ENCODE measurements at places on chromosomes 11 and 22.

GRCh38 chr11:11993839-11994238 lies 14.6 kb downstream of the DKK3 start:
- DNase-seq: no peak

GRCh38 chr11:127804747-127805400 lies 782.5 kb downstream of the ETS1 start:
- DNase-seq: no peak

DNA sequence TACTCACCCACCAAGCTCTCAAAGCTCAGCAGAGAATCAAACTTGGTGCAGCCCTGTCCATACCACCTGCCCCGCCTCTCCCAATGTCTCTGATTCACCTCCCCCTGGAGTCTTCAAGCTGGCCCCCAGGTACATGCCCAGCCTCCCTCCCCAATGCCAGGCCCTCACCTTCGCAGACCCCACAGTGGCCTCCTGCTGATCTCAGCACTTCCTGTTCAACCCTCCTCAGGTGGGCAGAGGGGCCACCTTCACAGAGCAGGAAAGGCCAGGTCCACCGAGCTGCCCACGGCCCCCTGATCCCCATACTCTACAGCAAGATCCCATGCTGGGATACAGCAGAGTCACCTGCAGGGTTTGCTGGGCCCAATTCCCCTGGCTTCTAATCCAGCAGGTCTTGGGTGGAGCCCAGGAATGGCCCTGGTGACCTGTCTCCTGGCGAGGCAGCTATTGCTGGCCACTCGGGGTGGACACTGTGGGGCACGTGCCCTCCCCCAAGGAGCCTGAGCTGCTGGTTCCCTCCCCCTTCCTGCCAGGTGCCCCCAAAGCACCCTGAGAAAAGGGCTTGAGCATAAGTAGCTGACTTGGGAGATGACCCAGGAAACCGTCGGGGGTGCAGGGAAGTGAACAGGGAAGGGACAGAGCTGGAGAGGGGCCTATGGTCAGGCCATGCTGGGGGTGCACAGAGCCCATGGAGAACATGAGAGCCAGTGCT lies 150.7 kb downstream of the BRD1 start:
- DNase-seq: no peak

DNA sequence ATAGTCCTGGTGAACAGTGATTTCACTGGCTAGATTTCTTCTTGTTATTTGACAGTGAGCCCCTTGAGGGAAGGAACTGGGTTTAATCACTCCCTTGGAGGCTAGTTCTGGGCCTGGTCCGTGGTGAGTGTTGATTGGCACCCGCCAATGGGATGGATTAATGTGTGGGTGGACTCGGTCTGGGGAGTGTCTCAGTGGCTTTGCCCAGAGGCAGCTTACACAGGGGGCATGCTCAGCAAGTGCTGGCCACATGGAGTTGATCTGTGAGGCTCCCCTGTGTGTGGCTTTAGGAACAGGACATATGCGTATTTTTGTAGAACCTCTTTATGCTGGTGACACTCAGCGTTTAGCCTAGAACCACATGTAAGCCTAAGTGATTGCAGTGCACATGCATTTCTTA lies 106.9 kb downstream of the TBC1D22A start:
- no peak for DNase-seq

GRCh38 chr22:38734421-38735100 lies 21.2 kb downstream of the SUN2 start:
- DNase-seq: no peak

- DNase-seq: no peak
These were observed 617 bp upstream of the ARHGAP20 start for GRCh38 chr11:110712659-110713448.

DNA sequence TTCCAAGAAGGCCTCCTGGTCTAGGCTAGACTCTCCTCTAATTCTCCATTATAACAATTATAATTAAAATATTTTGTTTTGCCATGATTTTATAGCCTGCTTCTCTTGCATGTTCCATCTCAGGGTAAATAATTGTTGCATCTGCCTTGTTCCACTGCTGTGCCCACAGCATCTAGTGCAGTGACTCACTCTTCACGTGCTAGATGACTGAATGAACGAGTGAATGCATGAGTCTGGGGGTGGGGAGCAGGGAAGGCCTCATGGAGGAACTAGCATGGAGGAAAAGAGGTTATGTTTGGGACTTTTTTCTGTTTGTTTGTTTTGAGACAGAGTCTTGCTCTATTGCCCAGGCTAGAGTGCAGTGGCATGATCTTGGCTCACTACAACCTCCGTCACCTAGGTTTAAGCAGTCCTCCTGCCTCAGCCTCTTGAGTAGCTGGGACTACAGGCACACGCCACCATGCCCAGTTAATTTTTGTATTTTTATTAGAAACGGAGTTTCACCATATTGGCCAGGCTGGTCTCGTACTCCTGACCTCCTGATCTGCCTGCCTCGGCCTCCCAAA lies 5.2 kb upstream of the OAF start:
- no peak for DNase-seq

DNA sequence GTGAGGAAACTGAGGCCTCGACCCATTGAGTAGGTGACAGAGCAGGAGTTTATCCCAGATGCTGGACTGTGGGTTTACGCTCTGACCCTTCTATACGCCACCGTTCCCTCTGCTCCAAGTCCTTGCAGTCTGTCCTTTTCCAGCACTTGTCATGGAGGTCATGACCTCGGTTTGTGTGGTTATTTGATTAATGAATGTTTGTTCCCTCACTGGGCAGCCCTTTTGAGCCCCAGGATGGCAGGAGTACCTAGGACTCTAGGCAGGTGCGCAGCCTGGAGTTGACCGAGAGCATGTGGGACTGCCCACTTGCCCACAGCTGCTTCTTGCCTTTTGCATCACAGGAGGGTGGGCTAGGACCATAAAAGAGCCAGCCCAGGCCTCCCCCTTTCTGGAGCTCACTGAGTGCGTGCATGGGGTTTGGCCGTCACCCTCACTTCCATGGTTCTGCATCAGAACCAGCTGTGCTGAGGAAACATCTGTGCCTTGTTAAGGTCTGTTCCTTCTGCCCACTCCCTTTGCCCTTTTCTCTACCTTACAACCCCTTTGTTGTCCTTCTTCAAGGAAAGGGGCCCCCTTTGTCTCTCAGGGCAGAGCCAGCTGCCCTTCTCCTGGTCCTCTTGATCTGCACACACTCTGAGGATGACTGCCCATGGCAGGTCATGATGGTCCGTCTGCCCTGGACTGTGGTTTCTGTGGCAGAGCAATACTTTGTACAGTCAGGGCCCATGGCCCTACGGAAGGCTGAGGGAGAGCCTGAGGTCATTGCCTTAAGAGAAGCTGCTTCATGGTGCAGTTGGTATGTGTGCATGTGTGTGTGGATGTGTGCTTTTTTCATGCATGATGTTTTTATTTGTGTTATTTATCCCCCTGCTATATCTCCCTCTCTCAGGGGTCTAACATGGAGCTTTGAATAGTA lies 38.2 kb downstream of the BMAL1 start:
- DNase-seq: no peak

DNA sequence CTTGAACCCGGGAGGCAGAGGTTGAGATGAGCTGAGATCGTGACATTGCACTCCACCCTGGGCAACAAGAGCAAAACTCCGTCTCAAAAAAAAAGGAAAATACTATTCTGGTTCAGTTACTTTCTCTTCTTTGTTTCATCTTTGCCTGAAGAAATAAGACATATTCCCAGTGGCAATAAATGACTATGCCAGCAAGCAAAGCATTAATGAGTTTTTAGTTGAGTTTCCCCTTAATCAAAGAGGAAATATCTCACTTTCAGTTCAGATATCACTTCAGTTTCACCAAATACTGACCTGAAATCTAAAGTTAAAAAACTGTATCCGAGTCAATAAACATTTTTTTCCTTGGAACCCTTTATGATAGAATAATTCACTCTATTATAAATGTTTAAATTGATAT lies 10.4 kb downstream of the PISD start:
- DNase-seq: no peak

- DNase-seq: no peak
These were observed 6.3 kb upstream of the ZC3H12C start for GRCh38 chr11:110086892-110087309.

GRCh38 chr11:86803136-86804045 lies 3.0 kb downstream of the PRSS23 start:
- no peak for DNase-seq

Data from GOT3 (cell line).